ENCODE measurements at places on chromosomes 6 and 20. TPM values are rescaled to one million over a fixed set of nuclear protein-coding genes. Genes with fewer than 3 reads are reported as not detected.

Gene ENPP4
- total RNA-seq = 21.9 TPM

Gene UNC5CL
- total RNA-seq = 0.37 TPM

Gene TUBE1
- 5.6 TPM for total RNA-seq

Gene CENPQ
- total RNA-seq = 2.2 TPM

Gene ANKRD66
- total RNA-seq = not detected

DNA sequence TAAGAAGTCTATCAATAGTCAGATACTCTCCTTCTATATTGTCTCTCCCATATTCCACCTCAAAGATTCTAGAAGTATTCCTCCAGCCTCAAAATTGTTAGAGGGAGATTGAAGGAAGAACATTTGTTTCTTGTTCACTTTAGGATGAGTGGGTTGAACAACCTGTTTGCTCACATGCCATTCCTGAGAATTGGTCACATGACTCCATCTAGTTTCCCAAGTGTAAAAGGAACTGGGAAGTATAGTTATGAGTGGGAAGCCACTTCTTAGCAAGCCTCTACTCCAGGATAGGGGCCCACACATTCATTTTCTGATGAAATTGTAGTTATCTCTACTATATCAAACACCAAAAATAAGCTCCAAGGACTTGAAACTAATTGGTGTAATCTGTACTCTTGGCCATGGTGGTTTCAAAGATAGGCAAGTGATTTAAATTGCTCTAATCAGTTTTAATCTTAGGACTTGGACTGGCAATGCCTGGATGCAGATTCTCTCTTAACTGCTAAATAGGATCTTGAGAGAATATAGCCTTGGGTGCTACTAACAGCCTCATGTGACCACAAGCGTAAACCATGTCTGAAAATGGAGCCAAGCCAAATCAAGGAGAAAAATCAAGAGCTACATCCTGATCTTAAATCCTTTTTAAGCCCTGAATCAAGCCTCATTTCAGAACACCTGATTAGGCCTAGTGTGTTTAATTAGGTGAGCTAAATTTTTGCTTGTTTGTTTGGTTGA, 758.7 kb upstream of the MAN1A1 start:
- DNase-seq = no peak

- no peak for DNase-seq
Observed at GRCh38 chr6:130929036-130929678, 102.0 kb downstream of the SMLR1 start.

- no peak for DNase-seq
Observed at GRCh38 chr6:21899708-21900107, 306.2 kb downstream of the SOX4 start.

DNA sequence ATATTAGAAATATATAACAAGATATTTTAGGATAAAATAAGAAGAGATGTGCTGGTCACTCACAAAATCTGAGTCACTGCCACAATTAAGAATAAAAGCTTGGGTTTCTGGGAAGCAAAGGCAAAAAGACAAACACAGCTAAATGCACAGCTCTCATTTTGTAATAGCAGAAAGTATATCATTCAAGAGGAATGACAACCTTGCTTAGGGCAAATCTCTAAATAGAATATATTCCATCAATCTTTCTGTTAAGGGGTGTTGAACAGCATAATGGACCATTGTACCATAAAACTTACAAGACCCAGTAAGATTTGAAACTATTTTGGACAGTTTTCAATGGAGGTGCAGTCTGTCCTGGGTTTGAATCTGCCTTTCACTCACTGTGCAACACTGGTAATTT, 464.9 kb upstream of the SOX4 start:
- DNase-seq = no peak

Data from psoas muscle (tissue), 8 donors.